Fibroblast of skin of back (primary cell): ENCODE measurements at places on chromosomes 6 and 20.

DNA sequence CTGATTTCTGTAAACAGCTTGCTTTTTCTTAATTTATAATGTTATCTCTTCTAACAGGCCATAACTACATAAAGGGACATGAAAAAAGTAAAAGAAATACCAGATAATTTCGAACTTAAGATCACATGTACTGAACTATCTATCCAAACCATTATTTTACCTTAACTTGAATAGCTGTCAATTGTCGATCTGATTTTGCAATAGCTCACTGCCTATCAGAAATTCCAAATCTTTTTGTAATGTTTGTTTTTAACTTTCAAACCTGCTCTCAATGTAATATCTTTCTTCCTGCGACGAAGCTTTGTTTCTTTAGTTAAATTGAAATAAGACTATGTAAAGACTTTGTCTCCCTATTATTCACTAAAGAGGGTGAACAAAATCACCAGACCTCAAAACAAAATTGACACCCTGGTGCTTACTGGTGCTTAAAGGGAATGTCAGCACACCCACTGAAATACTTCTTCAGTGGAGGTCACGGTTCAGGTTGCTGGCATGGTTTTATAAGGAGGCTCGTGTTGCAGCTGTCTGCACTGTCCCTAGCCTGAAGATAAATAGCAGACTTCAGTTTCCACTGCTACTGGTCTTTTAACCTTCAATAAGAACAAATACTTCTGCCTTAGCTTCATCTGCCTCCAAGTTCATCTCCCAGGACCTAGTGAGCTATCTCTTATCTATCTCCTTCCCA, 117.5 kb upstream of the QKI start:
- DNase-seq = no peak

DNA sequence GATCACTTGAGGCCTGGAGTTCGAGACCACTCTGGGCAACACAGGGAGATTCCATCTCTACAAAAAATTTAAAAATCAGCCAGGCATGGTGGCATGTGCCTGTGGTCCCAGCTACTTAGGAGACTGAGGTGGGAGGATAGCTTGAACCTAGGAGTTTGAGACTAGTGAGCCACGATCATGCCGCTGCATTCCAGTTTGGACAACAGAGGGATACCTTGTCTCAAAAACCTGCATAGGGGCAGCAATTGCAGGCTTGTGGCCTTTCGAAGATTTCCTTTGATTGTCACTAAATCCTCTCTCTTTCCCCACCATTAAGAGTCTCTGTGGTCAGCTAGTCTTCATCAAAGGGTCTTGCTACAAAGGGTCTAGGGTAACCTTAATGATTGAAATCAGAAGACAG, 60.3 kb downstream of the UTRN start:
- DNase-seq = no peak

DNA sequence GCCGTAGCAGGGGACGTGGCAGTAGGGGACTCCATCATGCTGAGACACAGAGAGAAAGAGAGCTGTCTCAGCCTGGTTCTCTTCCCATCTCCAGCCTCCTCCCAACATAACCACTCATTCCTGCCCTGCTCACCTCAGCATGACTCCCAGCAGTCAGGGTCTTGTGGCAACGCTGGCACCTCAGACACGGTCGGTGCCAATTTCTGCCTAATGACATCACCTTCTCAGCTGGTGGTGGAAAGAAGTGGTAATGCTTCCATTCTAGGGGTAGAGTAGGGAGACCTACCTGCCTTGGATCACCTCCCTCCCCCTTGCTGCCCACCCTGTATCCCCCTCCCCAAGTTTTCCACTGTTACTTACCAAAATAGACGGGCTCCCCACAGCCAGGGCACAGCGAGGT, 2.5 kb downstream of the CRIP3 start:
- no peak for DNase-seq

- DNase-seq = no peak
Measured at GRCh38 chr20:7505152-7505834, 435.0 kb downstream of the HAO1 start.

DNA sequence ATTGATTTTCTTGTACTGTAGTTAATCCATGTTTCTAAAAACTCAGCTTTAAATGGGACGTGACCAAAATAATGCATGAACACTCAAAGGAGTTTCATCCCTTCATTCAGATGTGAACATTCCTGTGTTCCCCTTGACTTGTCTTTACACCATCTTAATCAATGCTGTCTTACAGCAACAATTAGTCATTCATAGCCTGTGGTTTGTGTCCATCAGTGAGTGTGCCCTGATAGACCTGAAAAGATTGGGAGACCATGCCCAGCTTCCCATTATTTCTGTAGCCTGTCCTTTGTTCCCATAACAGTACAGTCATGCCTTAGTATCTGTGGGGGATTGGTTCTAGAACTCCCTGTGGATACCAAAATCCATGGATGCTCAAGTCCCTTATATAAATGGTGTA, 23.9 kb downstream of the NT5E start:
- DNase-seq = no peak

GRCh38 chr20:16566080-16566479, 7.2 kb downstream of the KIF16B start:
- DNase-seq = no peak

DNA sequence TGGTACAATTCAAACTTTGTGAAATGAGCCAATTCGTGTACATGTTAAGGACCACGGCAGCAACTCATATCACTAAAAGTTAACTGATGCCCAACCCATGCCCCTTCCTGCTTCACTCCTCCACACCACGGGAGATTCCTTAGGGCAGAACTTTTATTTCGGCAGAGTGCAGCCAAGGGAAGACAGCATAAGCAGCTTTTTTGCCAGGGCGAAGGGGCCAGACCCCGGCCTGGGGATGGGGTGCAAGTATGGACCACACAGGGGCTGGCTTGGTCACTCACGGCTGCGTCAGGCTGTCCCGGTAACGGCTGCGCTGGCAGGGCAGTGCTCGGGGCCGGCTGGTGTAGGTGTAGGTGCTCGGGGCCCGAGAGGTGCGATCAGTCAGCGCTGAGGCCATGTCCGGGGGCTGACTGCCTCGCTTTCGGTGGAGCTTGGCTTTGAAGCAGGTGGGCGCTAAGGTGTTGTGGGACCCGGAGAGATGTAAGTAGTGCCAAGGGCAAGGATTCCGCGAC, 792 bp downstream of the RSPH3 start:
- DNase-seq = no peak

DNA sequence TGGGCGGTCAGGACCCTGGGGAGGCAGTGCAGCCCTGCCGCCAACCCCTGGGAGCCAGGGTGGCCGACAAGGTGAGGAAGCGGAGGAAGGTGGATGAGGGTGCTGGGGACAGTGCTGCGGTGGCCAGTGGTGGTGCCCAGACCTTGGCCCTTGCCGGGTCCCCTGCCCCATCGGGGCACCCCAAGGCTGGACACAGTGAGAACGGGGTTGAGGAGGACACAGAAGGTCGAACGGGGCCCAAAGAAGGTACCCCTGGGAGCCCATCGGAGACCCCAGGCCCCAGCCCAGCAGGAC, 4.0 kb upstream of the COL9A3 start:
- DNase-seq = no peak

DNA sequence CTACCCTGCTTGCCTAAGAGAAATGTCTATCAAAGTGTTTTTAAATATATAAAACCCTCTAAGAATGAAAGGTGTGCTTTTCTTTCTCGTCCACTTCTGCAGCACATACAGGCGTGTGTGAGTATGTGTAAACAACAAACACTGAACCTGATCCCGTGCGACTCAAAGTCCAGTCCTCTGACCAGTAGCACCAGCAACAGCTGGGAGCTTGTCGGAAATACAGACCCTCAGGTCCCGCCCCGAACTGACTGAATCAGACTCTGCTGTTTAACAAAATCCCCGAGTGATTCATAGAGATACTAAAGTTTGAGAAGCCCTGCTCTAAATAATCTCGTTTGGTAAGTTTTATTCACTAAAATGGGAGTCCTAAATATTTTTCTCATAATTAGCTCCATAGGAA, 208.0 kb upstream of the KCNQ5 start:
- DNase-seq = no peak

DNA sequence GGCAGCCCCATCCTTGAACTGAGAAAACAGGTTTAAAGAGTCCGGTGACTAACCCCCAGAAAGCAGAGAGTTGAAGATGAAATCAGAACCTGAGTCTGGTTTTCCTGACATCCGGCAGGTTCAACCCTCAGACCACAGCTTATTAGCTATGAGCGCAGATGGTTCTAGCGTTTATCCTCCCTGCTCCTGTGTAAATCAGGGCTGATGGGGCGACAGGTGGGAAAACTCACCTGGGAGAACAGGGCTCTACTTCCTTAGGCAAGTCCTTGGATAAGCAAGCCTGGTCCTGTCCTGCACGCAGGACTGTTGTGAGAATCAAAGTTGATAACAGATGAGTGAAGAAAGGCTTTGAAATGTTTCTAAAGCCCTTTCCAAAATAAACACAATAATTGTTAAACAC, 31.4 kb downstream of the GHRH start:
- no peak for DNase-seq

DNA sequence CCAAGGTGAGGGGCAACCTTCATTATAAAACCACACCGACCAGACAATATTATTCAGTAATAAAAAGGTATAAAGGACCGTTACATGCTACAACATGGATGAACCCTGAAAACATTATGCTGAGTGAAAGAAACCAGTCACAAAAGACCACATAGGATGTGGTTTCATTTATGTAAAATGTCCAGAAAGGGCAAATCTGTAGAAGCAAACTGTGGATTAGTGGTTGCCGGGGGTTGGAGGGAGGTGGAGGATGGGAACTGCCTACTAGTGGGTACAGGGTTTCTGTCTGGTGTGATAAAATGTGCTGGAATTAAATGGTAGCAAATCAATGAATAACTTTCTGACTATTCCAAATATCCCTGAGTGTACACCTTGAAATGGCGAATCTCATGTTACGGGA, 10.2 kb upstream of the PRND start:
- DNase-seq = no peak

GRCh38 chr6:104182811-104183210, 676.9 kb downstream of the HACE1 start:
- peak; percentile 16 for DNase-seq

- peak; percentile 51 for DNase-seq
Measured at GRCh38 chr6:22437665-22438064, 131.7 kb upstream of the HDGFL1 start.

DNA sequence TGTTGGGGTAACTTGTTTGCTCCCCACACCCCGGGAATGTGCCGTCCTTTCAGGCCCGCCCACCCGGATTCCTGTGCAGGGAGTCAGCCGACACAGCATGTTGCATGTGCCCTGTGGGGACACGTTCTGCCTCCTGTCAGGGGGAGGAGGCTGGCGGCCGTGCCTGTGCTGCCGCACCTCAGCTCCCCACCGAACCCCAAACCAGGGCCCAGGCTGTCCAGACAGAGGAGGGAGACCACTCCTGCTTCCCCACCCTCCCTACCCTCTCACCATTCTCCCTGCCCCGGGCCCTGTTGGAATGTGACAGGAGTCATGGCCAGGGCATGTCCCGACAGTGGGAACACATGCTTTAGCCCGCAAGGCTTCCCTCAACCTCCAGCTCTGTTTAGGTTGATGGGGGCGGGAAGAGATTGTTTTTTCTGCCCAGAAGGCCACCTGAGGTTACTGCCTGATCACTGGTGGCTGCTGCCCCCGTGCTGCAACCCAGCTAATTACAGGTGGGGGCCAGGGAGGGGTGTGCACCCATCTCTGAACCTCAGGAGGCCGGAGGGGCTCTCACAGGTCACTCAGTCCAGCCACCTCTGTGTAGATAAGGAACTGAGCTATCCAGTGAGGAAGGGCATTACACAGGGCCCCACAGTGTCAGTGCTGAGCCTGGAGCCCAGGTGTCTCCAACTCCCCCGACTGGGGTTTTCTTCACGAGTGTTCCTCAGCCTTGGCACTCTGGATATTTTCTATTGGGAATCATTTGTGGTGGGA, 13.6 kb downstream of the LRRC73 start:
- DNase-seq = peak; percentile 60

DNA sequence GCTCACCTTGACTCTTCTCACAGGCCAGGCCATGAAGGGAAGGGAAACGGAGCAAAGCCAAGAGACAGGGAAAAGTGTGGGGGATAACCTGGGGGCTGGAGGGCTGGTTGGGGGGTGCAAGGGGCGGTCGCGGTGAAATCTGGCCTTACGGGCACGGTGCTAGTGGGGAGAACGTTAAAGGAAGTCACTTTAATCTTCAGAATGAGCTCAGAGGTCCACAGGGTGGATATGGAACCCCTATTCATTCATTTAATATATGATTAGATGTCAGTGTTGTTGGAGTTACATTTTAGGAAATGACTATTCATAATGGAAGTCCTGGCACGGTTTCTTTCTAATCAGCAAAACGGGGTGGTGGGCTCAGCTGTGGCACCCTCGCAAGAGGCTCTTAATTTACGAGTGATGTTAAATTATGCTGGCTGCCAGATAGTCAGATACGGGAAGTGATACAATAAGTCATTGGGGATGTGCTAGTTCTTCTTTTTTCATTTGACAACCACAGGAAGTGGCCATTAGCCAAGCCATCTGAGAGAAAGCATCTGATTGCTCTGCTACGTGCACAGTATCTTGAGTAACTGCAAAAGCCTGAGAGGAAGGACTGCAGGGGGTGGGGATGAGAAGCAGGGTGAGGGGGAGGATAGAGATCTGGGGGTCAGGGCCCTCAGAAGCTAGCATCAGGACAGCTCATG, 253.0 kb downstream of the QKI start:
- DNase-seq = peak; percentile 54

DNA sequence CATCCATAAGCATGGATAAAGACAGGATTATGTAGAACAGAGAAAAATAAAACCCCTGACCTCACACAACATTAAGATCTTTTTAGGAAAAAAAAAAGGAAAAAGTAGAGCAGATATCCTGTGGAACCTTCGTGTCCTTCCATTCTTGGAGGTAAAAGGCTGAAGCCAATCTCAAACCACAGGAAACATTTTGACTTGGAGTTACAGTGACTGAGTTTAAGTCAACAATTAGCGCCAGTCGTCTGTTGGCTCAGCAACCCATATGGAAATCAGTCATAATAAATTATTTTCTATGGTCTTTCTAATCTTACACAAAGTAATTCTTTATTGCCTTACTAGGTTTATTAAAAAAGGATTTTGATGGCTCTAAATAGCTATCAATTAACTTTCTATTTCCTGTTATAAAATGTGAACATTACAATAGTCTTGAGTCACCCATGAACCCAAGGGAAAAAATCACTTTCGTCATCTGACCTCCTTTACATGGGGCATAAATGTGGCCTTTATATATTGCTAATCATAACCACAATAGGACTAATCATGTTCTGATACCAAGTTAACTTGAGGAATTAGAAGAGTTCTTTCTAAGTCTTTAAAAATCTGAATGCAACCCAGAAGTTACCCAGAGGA, 592.9 kb downstream of the TFAP2B start:
- DNase-seq = no peak

- DNase-seq = no peak
Measured at GRCh38 chr6:150150821-150151646, 8.2 kb downstream of the PPP1R14C start.

GRCh38 chr6:132289756-132290155, 111.5 kb downstream of the MOXD1 start:
- DNase-seq = peak; percentile 47

DNA sequence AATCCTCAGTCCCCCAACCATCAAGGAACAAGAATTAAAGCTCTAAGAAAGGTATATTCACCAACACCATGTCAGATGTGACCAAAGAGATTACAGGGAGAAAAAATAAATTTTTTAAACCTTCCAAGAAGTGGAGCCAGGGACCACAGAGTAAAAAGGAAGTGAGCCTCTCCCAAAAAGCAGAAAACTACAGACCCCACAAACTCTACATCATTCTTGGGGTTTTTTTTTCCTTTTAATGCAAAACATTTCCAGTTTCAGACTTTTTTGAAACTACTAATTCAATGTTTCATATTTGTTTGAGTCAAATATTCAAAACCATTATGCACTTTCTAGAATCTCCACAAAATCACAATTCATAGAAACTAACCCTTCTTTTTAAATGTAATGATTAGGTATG, 6.8 kb upstream of the IL17F start:
- DNase-seq = no peak

- no peak for DNase-seq
Measured at GRCh38 chr20:45745015-45745414, 22.9 kb downstream of the SPINT4 start.
